Stimulated activated CD8-positive, alpha-beta memory T cell treated with anti-CD3 and anti-CD28 coated beads, Interleukin-4, amount 100 ng/mL, for 48 hours (primary cell): ENCODE measurements at places on chromosomes 13 and 19.

DNA sequence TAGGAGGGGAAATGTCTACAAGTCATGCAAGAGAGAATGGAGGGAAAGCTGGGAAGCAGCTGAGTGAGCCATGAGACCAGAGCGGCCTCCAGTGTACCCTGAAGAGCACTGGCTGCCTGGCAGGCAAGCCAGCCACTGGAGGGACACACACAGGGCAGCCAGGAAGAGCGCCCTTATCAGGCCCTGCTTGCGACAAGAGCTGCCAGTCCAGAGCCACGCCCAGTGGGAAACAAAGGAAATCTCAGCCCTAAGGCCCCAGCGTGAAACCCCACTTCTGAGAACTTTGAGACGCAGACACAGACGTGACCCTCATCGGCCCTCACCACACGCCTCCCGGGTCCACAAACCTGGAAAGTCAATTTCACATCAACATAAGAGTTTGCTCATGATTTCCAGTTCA lies 105.0 kb downstream of the STK24 start:
- DNase-seq: no peak

DNA sequence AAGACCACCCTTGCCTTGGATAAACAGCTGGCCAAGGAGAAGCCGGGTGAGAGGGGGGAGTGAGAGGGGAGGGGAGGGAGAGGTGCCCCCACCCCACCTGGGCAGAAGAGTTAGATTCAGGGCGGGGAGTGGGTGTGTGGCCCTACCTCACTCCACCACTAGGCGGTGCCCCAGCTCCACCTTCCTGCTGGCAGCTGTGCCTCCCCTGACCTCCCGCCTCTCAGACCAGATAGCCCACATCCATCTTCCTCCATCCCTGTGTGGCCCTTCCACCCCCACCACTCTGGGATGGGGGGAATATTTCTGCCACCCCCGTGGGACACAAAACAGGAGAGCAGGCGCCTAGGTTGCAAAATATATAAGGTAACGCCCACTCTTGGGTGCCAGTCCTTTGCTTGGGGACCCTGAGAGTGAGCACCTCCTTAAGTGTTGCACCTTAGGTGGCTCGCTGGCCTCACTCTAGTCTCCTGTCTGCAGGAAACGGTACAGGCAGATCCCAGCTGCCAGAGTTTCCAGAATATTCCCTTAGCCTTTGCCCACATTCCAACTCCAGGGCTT lies 13.8 kb upstream of the EHD2 start:
- DNase-seq: peak; percentile 80

- DNase-seq: no peak
Measured at GRCh38 chr13:110950356-110950755, 35.5 kb upstream of the ANKRD10 start.

DNA sequence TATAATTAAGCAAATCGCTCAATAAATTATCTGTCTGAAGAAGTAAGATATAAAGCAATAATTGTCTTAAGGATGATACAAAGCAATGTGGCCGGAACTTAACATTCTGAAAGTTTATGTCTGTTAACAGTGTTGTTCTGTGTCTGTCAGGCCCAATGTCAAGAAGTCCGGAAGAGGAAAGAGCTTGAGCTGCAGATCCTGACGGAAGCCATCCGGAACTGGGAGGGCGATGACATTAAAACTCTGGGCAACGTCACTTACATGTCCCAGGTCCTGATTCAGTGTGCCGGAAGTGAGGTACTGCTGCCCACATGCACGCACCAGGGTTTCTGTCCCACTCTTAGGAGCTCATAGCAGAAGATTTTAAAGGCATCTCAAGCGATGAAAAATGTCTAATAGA lies 45.1 kb upstream of the TEX29 start:
- DNase-seq: no peak

DNA sequence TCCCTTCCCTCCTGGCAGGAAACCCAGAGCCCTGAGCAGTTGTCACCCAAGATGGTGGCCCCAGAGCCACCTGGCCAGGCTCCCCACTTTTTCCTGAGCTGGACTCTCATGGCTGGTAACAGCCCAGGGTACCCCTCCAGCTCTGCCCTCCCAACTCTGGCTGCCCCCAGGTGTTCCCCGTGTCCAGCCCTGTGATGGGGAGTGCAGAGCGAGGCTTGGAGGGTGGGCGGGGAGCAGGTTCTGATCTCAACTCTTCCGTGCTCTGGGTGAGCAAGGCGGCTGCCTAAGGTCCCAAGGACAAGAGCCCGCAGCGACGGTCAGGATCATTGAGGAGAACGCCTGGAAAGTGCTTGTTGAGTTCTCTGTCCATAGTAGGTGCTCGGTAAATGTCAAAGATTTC lies 54.7 kb upstream of the GAS6 start:
- DNase-seq: peak; percentile 10

DNA sequence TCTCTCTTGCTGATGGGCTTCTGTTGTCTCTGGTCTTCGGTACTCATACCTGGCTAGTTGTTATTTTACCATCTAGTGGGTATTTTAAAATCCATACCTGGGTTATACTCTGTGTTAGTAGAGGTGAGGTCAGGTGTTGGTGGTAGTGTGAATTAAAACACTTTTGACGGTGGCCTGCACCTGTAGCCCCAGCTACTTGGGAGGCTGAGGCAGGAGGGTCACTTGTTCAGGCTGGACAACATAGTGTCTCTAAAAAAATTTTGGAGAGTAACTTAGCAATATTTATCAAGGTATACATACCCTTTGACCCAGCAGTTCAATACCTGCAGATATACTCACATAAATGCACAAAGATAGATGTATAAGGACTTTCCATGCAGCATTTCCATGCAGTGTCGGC lies 55.4 kb downstream of the GSX1 start:
- DNase-seq: no peak

- DNase-seq: no peak
Measured at GRCh38 chr19:39449116-39449797, 3.9 kb downstream of the SUPT5H start.

DNA sequence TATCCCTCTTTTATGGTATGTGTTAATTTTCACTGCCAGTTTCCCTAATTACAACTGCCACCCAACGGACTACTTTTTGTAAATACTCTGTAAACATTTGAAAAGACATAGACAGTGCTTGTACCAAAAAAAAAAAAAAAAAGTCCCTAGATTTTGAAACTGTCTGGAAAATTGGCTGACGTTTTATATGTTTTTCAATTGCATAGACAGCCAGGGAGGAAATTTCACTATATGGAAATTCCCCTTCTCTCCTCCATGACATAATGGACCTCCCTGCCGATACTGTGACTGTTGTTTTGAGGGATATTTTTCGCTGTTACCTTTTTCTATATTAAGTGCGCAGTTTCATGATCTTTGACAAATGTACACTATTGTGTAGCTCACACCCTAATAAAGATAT lies 43.4 kb downstream of the C13orf42 start:
- DNase-seq: no peak

- no peak for DNase-seq
Measured at GRCh38 chr13:78383071-78383484, 220.3 kb downstream of the POU4F1 start.

DNA sequence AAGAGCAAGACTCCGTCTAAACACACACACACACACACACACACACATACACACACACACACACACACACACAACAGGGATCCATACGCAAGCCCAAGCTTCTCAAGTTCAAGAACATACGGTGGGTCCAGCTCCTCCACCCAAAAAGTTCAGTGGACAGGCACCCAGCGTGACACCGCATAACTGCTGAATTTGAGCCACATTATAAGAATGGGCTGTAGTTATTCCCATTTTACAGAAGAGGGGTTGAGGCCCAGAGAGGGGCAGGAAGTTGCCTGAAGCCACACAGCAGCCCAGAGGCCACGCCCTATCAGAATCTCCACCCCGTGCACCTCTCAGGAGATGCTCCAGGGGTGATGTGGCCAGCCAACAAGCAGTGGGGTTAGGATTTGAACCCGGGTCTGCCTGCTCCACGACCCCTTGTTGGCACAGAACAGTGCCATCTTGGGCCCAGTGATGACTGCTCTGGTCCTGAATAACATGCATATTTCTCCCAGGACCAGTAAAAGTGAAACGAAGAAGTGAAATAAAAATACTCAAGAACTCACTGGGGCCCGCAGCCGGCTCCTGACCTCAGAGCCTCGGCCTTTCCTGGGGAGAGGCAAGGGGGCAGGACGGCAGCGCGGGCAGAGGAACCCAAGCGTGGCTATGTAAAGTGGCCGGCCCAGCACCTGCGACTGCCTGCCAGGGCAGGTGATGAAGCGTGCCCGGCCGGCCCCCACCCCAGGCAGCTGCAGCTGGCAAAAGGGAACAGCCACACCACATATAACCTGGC lies 61.9 kb downstream of the AP1M1 start:
- DNase-seq: no peak

DNA sequence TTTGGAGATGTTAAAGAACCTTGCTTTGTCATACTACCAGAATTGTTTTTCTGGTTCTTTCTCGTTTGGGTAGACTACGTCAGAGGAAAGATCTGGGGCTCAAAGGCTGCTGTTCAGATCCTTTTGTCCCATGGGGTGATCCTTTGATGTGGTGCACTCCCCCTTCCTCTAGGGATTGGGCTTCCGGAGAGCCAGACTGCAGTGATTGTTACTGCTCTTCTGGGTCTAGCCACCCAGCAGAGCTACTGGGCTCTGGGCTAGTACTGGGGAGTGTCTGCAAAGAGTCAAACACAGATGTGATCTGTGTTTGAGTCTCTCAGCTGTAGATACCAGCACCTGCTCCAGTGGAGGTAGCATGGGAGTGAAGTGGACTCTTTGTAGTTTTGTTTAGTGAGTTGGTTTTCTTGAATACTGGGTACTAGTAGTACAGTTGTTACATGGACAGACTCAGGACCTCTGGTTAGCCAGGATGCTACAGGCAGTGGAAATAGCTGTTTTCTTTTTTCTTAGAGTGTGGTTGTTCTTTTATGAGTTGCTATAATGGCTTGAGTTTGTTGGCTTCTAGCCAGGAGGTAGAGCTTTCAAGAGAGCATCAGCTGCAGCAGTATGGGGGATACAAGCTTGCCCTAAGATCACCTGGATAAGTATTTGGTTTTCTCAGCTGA lies 34.4 kb downstream of the DNAJC15 start:
- peak; percentile 31 for DNase-seq

DNA sequence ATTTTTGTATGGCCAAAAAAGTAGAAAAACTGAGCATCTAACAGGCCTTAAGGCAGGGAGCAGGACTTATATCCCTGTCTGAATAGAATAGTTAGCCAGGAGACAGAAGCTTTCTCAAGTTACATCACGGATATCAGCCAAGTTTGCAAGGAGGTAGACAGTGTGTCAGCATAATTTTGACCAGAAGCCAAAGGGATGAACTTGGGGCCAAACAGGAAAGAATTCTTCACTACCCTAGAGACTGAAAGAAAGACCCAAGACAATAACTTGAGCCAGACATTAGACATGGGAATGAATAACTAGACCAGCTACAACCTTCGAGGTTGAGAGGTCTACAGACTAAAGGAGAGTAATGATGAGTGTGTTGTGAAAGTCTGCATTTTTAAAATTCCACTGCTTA lies 48.1 kb upstream of the PCDH9 start:
- DNase-seq: no peak

- DNase-seq: peak; percentile 59
Measured at GRCh38 chr19:1465191-1466016, 13.6 kb downstream of the C19orf25 start.

- DNase-seq: no peak
Measured at GRCh38 chr13:113171250-113172125, 13.0 kb downstream of the PROZ start.

DNA sequence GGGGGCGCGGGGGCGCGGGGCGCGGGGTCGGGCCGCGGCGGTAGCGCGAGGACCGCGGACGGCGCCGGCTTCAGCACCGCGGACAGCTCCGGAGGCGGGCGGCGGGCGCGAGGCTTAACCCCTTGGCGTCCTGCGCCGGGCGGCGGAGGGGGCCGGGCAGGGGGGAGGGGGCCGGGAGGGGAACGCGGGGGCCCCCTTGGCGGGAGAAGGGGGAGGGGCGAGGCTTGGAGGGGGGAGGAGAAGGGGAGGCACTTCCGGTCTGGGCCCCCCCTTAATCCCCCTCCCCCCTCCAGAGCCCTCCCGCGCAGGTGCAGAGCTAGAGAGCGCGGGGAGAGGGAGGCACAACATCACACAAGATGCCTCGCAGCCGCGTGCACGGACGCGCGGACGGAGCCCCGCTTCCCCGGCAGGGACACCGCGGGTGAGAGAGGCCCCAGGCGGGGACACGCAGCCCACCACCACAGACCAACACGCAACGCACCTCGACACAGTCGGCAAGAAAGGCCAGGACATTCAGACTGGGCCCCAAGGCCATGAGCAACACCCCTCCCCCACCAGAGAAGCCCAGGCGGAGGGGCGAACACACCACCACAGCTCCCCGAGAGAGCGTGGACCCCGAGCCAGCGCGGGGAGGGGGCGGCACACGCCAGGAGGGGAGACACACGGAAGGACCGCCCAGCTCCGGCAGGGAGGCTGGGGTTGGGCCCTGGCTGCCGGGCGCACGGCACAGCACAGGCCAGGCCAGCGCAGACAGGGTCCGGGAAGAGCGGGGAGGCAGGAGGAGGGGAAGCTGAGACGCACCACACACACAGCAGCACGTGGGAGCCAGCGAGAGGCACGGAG lies 24.1 kb downstream of the SHANK1 start:
- DNase-seq: peak; percentile 50

DNA sequence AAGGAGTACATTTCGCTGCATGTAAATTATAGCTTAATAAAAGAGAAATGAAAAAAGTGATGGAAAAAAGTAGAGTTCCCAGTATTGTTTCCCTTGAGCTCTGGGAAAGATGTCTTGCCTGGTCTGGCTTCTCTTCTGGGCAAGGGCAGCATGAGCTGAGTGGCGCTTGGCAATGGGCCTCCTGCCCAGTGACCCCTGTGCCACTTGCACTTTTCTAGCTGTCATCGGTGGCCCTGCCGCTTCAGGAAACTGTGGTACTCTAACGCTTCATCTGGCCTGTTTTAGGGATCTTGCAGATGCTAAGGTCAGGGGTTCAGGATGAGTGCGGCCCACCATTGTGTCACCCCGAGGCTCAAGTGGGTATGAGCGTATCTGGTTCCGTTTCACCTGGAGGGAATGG lies 161.4 kb downstream of the MTUS2 start:
- DNase-seq: no peak

- no peak for DNase-seq
Measured at GRCh38 chr13:93286047-93286446, 59.4 kb downstream of the GPC6 start.

DNA sequence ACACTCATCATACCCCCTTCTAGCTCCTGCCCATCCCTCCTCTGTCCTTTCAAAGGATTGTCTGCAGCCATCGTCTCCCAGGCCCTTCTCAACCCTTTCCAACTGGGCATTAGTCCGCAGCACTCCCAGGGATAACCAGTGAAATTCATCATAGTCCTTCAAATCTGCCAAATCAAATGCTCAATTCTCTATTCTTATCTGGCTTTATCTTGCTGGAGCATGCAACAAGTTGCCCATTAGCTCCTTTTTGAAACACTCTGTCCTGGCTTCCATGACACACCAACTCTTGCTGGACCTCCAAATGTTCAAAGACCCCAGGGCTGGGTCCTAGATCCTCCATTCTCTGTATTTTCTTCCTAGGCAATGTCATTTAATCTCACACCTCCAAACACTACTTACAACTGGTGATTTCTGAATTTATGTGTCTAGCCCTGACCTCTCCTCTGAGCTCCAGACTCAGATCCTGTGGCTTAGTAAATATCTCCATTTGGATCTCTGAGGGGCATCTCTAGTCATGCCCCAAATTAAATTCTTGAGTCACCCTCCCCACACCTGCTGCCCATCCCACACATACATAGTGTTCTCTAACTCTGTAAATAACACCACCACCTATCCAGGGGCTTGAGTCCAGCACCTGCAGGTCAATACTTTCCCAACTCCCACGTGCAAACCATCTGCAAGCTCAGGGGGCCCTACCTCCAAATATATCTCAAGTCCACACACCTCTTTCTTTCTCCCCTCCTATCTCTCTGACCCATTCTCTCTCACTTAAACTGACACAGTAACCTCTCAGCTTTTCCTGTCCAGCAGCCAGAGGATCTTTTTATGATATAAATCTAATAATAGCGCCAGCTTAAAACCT lies 9.1 kb upstream of the ANKRD10 start:
- no peak for DNase-seq
